NCI-H446 treated with DMSO at 0.1 percent for 48 hours (cell line): ENCODE measurements at places on chromosomes 4 and X.

GRCh38 chr4:142036795-142037583 lies 400.6 kb downstream of the IL15 start:
- DNase-seq = no peak

DNA sequence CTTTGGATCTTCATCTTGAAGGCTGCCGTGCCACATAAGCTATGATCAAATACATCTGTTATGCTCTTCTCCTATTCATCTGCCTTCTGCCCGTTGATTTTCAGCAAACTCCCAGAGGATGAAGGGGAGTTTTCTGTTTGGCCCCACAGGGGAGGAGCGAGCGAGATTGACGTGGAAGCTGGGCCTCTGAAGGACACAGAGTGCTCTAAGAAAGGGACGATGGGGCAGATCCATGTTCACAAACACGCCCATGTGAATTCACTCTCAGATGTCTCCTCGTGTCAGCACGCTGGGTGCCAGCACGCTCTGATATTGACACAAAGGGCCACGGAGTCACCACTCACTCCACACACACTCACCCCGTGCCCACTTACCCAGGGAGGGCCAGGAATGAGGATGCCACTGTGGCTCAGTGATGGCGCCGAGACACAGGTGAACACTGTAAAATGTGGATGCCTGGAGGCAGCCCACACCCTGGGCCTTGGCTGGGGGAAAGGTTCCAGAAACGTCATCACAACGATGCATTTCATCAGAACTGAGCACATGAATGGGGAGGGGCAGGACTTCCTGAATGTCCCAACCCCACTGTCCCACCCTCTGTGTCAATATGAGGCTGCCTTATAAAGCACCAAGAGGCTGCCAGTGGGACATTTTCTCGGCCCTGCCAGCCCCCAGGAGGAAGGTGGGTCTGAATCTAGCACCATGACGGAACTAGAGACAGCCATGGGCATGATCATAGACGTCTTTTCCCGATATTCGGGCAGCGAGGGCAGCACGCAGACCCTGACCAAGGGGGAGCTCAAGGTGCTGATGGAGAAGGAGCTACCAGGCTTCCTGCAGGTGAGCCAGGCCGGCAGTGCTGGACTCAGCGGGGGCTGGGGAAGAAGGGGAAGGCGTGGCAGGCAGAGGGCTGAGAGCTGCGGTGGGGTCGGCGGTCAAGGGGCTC lies at the start of gene S100P:
Gene S100P (plus strand): TSS at position 648 of the 946 bp plus-strand sequence. CDS start 55 bp downstream, at position 703.
- DNase-seq = no peak

DNA sequence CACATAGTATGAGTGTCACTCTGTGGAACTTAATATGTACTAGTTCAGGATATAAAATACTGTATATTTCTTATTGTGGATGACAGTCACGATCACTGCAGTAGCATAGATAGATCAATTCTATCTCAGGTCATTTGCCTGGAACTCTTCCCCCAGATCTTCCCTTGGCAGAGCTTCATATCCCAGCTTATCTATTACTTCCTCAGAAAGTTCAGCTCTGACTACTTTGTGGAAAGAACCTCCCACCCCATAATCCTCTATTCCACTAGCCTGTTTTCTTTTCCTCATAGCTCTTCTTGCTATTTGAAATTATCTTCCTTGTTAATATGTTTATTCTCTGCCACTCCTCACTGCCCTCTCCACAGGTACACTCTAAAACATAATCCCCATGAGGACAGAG lies 10.9 kb downstream of the FAM241A start:
- DNase-seq = no peak

DNA sequence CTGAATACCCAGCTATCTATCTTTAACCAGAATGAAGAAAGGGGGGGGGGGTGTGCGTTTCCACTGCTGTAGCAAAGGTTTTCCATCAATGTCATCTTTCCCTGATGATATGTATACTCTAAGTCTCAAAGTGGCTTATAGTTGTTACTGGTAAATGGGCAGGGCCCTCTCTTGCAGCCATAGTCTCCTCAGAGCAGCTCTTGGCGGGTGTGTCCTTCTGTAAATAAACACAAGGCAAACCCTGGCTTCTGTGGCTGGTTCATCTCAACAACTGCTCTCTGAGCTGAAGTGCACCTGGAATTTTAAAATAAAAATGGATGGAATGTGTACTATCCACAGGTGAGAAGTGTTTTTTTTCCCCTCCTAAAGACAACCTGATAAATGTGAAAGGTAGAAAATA lies 57.5 kb upstream of the SCML1 start:
- DNase-seq = no peak

DNA sequence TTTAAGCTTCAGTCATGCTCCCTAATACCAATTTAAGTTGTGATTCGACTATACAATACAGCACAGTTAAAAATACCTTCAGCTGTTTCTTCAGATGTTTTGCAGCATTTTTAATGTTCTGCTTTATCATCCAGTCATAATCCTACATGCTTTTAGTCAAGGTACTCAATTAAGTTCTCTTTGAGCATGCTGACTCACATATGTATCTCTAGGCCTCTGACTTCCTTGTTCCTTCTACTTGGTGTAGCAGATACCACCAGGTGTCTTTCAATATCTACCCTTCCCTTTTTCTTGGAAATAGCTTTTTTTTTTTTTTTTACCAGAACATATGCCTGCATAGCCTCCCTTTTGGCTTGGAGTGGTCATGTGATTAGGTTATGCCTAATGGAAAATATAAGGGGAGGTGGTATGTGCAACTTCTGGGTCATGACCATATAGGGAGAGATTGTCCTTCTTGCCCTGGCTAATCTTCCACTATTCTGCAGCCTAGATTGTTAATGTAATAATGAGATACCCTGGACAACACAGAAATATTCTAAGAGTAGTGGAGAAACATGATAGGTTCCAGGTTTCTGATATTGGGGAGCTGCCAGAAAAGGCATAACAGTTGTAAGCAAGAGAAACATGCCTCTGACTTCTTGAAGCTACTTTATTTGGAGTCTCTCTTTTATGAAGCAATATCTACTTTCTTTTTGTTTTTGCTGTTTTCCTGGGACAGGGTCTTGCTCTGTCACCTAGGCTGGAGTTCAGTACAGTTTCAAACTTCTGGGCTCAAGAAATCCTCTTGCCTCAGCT lies 737.2 kb upstream of the SLIT2 start:
- DNase-seq = no peak

GRCh38 chr4:4800646-4801408 lies 58.6 kb upstream of the MSX1 start:
- no peak for DNase-seq

- no peak for DNase-seq
Observed at GRCh38 chr4:6095023-6095752, 77.0 kb upstream of the C4orf50 start.

- no peak for DNase-seq
Observed at GRCh38 chr4:69167300-69167699, 47.2 kb downstream of the UGT2B11 start.

GRCh38 chr4:27463816-27464215 lies 603.2 kb downstream of the STIM2 start:
- no peak for DNase-seq

DNA sequence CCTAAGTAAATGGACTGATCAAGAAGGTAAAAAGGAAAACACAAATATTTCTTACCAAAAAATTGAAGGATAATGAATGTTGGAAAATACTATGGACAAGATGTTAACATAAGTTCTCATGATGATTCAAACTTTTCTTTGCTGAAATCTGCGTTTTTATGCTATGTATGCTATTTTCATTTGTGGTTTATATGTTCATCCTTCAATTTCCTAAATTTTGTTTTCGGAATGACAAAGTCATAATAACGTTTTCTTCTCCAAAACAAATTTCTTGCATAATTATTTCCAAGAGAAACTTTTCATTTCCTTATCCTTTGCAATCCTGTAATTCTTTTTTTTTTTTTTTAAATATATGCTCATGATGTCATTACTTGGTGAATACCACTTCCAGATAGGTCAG lies 7.8 kb downstream of the PF4V1 start:
- DNase-seq = no peak

- DNase-seq = no peak
Observed at GRCh38 chr4:40749717-40750460, at the start of gene NSUN7. TSS of gene NSUN7 (plus strand) at chr4:40749955. CDS start at chr4:40750694, 739 bp downstream.

- DNase-seq = no peak
Observed at GRCh38 chr4:69517674-69518073, 22.0 kb upstream of the UGT2B4 start.

- no peak for DNase-seq
Observed at GRCh38 chrX:103155201-103155600, 59.7 kb upstream of the BEX4 start.

GRCh38 chr4:121614101-121614500 lies 82.7 kb downstream of the ANXA5 start:
- no peak for DNase-seq
